ENCODE measurements at places on chromosomes 6 and 20.

DNA sequence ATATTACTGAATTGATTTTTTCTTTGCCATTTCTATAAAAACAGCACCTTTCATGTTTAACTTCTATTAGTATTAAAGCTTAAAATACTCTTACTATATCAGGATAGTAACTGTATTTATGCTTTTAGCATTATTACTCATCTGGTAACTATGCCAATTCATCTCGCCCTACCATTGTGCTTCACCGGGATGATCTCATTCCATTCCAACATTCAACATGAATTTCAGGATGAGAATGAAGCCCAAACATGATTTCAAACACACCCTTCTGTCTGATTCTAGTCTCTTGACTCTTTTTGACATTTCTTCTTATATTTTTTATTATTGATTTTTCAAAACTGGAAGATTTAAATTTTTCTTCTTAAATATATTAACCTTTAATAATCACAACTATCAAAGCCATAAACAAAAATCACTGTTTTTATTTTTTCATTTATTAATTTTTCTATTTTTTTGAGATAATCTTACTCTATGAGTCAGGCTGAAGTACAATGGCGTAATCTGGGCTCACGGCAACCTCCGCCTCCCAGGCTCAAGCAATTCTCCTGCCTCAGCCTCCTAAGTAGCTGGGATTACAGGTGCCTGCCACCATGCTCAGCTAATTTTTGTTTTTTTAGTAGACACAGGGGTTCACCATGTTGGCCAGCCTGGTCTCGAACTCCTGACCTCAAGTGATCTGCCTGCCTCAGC lies 46.7 kb downstream of the GJA1 start:
- no peak for DNase-seq

GRCh38 chr6:85561750-85562357 lies 31.8 kb downstream of the SNX14 start:
- no peak for DNase-seq

DNA sequence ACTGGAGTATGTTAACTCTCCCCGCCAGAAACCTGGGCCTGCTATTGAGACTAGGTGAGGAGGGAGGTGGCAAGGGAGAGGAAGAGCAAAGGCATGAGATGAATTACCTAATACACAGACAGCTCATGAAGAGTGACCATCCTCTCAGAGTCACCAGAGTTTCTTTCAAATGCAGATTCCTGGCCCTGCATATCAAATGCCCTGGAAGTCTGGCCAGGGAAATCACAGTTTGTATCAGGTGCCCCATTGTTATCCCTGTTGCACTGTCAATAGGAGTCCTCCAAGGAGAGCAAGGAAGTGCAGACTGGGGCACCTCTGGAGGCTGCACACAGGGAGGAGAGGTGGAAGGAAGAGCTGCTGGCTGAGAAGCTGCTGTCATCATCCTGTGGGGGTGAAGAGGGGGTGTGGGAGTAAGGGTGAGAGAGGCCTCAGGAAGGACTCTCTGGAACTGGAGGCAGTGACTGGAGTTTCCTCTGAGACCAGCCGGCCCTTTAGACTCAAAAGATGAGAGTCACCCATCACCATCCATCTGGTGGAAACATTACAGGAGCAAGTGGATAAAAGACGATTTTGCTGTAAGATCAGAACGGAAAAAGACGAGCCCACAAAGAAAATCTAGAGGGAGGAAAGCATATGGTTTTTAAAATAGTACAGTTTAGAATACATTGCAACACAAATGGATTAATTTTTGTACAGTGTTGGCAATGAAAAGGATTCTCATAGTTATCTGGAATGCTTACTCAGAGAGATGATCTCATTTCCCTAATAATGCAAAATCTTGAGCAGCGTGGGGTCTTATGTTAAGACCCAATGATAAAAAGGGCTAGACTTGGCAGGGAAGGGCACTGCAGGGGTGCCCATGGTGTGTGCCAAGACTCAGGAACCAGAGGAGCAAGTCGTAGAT lies 268.1 kb downstream of the UST start:
- DNase-seq, result no peak

DNA sequence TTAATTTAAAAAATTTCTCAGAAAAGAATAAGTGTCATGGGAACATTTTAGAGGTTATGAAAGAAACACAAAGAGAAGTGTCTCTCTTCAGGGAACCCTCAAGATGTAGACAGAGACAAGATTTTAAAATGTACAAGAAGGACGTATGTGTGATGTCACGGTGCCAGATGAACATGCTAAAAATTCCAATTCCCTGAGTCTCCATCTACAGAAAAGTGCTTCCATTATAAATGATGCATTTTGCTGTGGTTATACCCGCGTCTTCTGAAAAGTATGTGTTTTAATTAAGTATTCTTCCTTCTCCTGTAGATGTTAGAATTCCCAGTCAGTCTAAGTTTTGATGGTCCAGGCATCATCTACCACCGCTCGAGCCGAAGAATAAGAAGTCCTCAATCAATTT lies 489.1 kb downstream of the PREX1 start:
- DNase-seq, result no peak

DNA sequence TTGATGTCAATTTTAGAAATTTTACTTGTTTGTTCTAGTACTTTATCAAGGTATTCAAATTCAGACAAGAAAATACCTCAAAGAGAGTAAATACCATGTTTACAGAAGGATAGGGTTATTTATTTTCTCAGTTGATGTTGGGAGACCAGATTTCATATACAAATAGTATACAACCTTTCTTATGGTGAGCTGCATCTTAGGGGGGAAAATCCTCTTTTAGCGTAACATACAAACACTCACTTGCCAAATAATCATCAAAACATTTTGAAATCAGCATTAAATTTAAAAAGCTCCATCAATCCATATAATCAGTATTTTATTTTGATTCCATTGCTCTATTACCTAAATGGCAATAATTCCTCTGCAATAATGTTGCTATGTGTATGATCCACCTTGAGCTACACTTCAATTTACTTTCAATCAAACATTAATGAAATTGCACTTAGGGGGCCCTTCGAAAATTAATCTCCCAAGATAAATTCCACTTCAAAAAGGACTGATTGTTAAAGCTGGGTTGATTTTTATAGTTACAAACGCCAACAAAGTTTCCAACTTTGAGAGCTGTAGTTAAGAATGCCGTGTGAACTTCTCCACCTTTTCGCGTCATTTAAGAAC lies 2.2 kb downstream of the NKX2-4 start:
- no peak for DNase-seq

Data from smooth muscle cell of the brain vasculature (primary cell).